ENCODE measurements at places on chromosomes 4 and X.

DNA sequence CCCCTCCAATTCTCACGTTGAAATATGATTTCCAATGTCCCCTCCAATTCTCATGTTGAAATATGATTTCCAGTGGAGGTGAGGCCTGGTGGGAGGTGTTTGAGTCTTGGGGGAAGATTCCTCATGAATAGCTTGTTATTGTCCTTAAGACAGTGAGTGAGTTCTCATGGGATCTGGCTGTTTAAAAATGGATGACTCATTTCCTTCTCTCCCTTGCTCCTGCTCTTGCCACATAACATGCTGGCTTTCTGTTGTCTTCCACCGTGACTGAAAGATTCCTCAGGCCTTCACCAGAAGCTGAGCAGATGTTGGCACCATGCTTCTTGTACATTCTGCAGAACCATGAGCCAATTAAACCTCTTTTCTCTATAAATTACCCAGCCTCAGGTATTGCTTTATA, 346.8 kb upstream of the TECRL start:
- no peak for DNase-seq

DNA sequence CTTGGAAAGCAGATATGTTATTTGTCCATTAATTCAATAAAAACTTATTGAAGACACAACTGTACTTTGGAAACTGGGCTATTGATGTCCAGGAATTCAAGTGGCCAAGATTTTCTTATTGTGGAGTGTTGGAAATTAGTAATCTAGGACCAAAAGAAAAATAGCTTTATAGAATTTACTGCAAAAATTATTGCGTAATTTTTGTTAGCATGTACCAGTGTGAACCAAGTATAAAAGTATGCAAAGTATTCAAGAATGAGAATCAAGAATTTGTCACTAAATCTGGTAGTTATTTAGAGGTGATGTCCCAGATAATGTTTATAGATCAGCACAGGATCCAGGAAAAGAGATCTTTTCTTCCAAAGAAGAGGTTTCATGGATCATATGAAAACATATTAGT, 468.9 kb upstream of the CTSO start:
- no peak for DNase-seq

DNA sequence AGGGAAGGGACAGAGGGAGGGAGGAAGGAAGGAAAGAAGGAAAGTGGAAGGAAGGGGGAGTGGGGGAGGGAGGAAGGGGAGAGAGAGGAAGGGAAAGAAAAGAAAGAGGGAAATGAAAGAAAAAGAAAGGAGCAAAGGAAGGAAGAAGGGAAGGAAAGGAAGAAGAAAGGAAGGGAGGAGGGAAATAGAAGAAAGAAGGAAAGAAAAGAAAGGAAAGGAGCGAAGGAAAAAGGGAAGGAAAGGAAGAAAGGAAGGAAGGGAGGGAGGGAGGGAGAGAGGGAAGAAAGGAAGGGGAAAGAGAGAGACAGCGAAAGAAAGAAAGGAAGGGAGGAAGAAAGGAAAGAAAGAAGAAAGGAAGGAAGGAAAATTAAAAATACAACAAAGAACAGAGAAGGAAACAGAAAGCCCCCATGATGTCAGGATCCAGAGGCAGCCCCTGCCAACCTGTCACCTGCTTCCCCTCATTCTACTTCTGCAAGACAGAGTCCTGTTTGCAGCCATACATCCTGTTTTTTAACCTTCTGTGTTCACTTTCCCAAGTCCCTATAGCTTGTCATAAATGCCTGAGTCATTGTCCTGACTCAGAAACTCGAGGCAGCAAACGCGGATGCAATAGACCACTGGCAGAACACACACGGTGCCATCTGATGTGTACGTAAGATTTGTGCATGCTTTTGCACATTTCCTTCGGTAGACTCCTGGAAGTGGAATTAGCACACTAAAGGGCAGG, 77.0 kb upstream of the C4orf50 start:
- DNase-seq = no peak

GRCh38 chrX:134244043-134244442, 7.1 kb downstream of the CCDC160 start:
- peak; percentile 10 for DNase-seq

DNA sequence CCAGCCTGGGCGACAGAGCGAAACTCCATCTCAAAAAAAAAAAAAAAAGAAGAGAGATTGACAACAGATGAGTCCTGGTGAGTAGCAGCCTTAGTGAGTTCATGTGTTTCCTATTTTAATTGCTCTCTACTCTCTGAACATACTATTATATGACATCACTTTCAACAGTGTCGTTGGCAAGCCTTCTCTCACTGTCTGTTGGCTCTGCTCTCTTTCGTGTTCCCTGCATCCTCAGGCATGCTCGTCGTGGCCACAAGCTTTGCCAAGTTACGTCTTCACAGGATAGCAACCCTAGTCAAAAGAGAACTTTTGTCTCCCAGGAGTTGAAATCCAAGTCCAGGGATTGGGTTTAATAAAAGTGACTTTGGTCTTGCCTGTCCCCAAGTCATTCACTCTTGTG, 117.1 kb upstream of the EGFL6 start:
- DNase-seq = no peak

DNA sequence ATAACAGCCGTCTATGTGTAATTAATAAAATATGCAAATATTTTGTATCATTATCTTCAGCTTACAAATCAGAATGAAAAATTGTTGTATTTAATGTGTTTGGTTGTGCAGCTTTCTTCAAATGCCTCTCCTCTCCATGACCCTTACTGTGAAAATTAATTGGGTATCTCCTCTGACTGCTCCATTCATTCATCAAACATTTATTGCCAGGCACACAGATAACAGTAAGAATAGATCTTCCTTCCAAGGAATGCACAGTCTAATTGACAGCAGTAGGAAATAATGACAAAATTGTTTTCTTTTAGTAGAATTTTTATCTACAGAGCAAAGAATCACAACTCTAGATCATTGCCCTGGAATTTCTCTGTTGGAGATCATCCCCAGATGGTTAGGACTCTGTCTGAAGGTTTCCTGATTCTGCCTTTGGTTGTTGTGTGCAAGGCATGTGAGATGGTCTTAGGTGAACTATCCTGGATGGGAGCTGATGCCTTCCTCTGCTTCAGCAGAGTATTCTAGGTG, 395.0 kb upstream of the FAT1 start:
- no peak for DNase-seq

DNA sequence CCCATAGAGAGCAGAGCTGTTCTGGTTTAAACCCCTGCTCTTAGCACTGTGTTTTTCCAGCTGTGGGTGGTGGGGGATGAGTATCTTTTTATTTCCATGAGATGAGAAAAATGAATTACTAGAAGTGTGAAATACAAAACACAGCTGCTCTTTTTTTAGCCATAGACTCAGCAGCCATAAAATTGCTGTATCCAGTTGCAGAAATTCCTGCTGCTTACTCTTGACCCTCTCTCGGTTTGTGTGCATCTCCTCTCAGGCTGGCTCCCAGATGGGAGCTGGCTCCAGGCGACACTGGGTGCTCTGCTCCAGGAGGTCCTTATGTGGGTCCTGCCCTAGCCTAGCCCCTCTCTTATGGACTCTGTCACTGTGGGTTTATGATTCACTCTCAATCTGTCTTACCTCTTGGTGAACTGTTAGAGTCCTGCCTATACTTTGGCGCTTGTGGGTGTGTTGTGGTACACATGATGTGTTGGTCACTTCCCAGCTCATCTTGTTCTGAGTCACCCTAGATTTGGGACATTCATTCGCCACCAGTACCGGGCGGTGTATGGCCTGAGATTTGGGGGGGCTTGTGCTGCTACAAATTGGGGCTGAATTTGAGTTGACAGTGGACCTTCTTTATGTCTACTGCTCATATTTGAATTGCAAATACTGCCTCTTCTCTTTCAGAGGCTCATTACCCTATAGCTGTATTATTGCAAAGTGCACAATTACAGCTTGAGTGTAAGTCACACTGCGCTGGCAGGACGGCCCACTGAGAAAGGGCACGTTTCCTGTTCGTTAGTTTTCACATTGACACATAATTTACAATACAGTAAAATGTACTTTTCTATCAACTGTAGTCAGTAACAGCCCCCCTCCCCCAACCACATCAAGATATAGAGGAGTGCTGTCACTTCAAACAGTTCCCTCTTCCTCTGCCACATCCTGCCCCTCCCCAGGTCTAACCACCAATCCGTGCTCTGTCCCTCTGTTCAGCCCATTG, 46.9 kb upstream of the MSANTD1 start:
- DNase-seq = peak; percentile 1

DNA sequence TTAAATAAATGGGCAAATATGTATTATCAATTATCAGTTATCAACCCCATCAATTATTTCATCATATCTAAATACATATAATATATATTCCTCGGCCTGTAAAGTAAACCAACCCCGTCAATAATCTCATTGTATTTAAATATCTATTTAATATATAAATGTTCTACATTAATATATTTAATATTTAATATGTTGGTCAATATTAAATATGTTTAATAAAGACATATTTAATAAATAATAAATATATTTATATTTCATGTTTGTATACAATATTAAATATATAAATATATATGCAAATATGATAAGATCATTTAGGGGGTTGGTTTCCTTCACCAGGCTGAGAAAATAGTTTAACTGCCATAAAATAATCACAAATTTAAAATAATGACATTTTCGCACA, 6.4 kb upstream of the TMEM144 start:
- no peak for DNase-seq

- DNase-seq = no peak
Observed at GRCh38 chr4:129604632-129605255, 508.8 kb downstream of the C4orf33 start.

GRCh38 chr4:183099537-183100297, 660 bp downstream of the WWC2 start:
- DNase-seq = peak; percentile 41

DNA sequence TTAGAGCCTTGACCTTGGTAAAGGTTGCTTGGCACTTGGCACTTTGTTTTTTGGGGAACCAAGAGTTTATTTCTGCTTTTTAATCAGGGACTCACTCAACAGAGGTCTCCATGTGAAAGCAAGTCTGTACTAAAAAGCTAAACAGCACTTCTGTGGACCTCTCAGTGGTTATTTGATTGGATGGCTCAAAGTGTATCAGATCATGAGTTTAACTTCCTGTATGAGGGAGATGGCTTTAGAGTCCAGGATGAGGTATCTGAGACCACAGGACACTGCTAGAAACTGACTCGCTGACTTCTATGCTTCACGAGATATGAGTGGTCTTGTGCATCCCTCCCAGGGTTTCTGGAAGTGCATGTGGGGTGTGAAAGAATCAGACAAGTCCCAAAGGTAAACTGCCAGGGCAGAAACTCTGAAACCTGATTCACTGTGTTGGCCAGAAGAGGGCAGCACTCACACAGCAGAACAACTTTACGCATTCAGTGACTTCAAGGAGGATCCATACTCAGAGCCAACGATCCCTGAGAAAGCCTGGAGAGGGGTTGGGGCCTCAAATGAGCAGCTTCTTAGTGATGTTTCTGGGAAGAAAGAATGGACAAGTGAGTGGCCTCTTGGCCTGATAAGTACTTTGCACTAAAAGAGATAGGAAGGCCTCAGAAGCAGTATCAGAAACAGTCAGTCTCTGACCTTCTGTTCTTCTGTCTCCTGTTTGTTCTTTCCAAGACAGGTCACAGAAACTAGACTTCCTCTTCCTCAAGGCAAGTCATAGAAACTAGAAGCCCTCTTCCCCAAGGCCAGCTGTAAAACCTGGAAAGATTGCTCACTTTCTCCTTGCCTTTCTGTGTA, 220.3 kb upstream of the CXCL13 start:
- peak; percentile 59 for DNase-seq

Measured in RWPE1 (cell line).